ENCODE measurements at places on chromosomes 3 and 15.

GRCh38 chr3:34947834-34948233 lies 691.5 kb upstream of the ARPP21 start:
- no peak for DNase-seq

DNA sequence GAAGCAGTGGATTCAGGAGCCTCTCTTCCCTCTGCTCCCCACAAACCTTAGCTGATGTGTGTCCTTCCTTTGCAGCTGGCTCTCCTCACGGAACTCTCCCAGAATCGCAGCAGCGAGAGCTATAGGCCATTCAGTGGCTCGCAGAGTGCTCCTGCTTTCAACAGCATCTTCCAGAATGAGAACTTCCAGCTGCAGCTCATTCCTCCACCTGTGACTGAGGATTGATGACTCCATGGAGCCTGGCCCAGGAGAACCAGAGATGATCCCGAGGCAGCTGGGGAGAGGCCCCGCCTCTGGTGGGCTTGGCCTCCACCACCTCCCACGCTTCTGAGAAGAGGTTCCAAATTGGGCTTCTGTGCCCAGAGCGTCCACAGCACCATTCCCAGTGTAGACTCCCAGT lies 101.1 kb downstream of the C3orf70 start:
- no peak for DNase-seq

GRCh38 chr3:25086721-25087120 lies 341.3 kb upstream of the RARB start:
- no peak for DNase-seq

GRCh38 chr15:68501616-68502015 lies 69.7 kb upstream of the ITGA11 start:
- DNase-seq: no peak

- DNase-seq: no peak
These were observed 50.7 kb downstream of the SCN5A start for GRCh38 chr3:38598791-38599190.

DNA sequence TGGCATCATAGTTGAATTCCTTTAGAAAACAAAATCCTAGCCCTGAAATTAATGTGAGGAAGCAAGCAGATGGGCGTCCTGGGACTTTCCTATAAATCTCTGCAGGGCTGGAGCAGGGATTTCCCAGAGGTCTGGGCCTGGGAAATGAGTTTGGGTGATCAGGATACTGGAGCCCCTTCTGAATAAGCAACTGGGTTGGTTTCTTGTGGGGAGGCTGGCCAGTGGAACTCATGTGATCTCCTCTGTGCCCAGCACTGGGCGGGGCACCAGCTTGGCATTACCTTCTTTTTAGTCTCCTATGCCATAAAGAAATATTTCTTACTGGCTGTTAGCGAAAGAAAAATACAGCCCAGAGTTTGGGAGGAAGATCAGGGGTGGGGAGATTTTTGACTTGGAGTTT lies 1.7 kb downstream of the THSD4 start:
- DNase-seq: no peak

DNA sequence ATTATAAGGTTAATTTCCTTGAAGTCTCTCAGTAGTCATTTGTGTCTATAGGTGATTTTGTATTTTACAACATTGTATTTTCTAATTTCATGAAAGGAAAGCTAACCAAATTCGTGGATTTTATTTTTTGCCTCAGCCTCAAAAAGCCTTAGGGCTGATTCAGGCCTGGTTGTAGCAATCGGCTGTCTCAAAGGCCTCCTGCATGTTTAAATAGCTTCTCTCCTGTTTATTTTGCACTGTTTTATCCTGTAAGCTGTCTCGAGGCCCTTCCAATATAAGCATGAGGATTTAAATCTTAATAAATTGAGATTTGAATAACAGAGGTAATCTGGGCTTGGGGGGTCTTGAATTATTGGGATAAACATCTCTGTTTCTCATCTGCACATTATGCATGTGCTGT lies 51.7 kb upstream of the ICE2 start:
- no peak for DNase-seq

GRCh38 chr3:23283625-23284024 lies 80.5 kb downstream of the UBE2E2 start:
- DNase-seq: no peak

DNA sequence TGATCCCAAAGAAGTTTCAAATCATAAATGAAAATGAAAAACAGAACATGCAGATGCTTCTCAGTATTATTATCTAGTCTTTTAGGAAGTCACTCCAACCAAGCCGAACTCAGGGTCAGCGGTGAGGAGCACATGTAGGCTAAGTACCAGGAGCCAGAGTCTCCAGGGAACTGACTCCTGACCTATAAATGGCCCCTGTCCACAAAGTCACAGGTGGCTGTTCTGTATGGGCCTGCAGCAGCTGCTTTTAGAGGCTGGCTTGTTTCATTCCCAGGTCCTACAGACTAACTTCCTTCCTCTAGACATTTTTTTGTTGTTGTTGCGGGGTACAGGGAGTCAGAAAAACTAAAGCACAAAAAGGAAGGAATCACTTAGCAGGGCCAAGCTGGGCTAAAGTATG lies 54.6 kb downstream of the DAPK2 start:
- DNase-seq: no peak

- no peak for DNase-seq
These were observed 50.1 kb upstream of the BCL6 start for GRCh38 chr3:187795207-187795960.

Data from stimulated activated CD8-positive, alpha-beta memory T cell treated with anti-CD3 and anti-CD28 coated beads, Interleukin-15, amount 100 ng/mL, for 1 hour (primary cell).